GM03348 (cell line): ENCODE measurements at places on chromosomes 1 and 21.
A peak's percentile ranks its signal among the peaks of the same experiment; 100 is the strongest.

- DNase-seq, result no peak
Observed at GRCh38 chr1:111015222-111015621, 51.5 kb upstream of the LRIF1 start.

DNA sequence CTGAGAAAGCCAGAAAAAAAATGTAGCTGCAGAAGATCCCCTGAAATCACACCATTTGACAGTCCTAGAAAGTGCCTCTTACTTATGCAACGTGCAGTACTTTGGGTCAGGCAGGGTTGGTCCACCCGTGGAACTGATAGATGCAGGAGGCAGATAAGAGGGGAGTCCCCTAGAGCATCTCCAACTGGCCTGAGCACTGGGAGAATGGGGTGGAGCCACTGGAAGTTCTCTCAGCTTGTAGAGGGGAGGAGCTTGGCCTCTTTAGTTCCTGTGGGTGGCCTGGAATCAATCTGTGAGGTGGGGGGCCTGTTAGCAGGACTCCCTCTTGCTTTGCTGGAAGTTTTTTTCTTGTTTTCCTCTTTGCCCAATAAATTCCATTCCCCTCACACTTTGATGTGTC, 335.7 kb upstream of the NCAM2 start:
- DNase-seq, result no peak

- DNase-seq, result no peak
Observed at GRCh38 chr1:63643926-63644325, 50.7 kb downstream of the PGM1 start.

- DNase-seq, result no peak
Observed at GRCh38 chr21:42658320-42659105, 5.1 kb downstream of the PDE9A start.

DNA sequence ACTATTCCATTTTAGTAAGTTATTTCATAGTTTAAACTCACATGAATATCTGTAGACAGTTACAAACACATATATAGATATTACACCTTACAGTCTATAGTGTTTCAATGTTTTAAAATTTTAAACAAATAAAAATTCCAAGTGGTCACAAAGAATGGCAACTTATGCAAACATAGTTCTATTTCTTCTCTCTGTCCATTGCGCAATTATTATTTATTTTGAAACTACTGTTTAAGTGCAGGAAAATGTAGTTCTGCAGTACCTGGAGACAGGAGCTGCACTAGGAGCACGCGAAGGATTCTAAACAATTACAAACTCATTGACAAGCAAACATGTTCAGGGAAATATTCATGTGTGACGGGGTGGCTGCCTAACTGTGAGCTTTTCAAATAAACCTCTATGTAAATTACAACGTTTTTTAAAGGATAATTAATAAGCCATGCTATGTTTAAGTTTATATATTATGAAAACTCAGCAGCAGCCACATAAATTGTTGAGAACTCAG, 312.0 kb upstream of the DUSP10 start:
- no peak for DNase-seq

GRCh38 chr21:15735409-15735808, 5.6 kb downstream of the USP25 start:
- no peak for DNase-seq

DNA sequence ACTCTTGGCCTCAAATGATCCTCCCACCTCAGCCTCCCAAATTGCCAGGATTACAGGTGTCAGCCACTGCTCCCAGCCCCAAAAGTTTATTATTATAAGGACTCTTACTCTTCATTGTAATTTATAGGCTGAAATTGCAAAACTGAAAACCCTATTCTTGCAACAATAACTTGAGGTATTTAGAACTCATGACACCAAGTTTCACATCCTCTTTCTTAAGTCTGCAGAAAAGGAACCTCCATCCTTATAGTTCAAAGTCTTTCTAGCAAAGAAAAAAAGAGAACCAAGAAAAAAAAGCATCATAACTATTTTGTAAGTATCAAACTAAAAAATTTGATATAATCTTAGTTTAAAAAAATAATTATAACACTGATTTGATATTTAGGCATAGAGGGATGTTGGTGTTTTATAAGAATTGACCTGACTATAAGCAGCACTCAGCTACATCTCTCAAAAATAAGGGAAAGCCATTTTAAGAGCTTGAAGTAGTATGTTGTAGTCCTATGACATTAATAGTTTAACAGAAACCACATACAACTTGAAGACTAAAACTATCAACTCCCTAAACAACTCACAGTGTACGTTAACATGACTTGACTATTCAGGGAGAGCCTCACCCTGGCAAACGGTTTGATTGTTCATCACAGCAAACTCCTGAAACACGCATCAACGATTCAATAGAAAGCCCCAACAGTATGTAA, 122.4 kb downstream of the AKT3 start:
- no peak for DNase-seq

- DNase-seq, result no peak
Observed at GRCh38 chr1:107698161-107698560, 266.8 kb downstream of the VAV3 start.

GRCh38 chr1:110255392-110255787, 45.3 kb downstream of the KCNC4 start:
- no peak for DNase-seq

DNA sequence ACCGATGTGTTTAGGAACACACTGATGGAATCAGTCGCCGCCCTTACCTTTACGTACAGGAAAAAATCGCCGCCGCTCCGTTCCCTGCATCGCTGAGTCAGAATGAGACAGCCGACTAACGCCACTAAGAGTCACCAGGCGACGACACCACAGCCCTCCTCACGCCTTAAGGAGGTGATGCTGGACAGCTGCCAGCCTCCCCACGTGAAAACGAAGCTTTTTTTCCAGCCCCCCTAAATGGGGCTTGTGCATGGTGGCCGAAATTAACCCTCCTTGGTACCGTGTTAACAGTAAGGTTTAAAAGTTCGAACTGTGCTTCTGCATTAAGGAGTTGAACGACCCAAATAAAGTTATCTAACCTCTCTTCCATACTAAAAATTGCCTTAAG, 511 bp downstream of the DNTTIP2 start:
- DNase-seq, result peak; percentile 36
